ENCODE measurements at places on chromosomes 3 and 15.

DNA sequence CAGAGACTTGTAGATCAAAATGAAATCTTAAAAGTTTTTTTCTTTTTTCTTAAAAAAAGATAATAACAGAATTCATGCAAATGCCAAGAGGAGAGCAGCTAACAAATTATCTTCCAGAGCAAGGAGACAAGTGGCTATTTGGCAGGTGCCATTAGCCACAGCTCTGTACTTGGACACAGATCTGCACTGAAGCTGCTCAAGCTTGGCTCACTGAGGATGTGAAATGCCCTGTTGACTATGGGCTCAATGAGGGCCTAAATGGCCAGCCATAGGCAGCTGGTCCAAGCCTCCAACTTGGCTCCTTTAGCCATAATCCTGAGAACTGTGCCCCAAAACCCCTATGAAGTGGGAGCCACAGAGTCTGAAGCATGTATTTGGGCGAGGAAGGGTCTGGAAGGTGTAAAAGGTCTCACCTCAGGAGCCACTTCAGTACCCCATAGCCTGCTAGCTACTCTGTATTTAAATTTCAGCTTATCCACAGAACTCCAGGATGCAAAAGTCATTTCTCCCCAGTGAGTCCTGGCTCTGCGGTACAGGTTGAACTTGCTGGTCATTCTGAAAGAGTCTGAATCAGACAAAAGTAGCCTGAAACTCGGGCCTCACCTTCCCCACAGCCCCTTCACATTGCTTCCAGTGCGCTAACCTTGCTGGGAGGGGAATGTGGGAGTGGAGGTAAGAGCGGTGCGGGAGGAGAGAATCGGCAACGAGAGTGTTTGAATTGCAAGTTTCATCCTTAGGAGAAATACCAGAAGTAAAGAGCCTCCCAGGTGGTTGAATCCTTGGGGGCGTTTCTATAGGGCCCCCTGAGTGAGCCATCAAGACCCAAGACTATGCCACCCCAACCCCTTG, 48.0 kb downstream of the ZIC4 start:
- no peak for DNase-seq

GRCh38 chr3:156356537-156357363, 198.2 kb downstream of the SSR3 start:
- DNase-seq: no peak

DNA sequence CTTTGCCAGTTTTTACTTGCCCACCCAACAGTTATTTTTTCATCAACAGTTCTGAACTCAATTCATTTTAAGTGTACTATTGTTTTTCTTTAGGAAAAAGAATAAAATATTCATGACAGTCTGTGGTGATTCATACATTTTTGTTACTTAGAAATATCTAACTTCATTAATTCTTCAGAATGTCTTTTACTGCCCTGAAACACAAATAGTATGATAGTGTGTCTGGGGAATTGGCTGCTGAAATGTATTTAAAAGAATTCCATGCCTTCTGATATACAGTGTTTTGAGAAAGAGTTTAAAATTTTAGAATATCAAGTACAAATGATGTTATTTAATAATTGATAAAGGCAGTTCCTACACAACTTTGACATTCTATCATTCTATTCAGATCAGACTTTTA, 854.1 kb downstream of the NAALADL2 start:
- DNase-seq: no peak

DNA sequence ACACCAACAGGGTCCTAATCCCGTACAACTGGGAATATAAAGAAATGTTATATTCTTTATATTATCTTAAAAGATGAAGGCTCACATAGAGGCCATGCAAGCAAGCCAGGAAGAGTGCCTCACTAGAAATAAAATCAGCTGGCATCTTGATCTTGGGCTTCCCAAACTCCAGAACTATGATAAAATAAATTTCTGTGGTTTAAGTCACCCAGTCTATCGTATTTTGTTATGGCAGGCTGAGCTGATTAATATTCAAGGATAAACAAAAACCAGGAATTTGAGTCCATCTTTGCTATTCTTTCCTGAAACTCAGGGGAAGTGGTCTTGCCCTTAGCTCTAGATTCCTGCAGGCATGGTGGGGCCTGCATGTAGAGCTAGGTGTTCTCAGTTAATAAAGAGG, 42.7 kb downstream of the ATOSA start:
- no peak for DNase-seq

- DNase-seq: no peak
Measured at GRCh38 chr3:181690769-181691168, 21.0 kb upstream of the SOX2 start.

GRCh38 chr15:89362203-89363101, 27.8 kb upstream of the POLG start:
- peak; percentile 52 for DNase-seq

GRCh38 chr15:89130201-89130600, 41.9 kb downstream of the ABHD2 start:
- no peak for DNase-seq

DNA sequence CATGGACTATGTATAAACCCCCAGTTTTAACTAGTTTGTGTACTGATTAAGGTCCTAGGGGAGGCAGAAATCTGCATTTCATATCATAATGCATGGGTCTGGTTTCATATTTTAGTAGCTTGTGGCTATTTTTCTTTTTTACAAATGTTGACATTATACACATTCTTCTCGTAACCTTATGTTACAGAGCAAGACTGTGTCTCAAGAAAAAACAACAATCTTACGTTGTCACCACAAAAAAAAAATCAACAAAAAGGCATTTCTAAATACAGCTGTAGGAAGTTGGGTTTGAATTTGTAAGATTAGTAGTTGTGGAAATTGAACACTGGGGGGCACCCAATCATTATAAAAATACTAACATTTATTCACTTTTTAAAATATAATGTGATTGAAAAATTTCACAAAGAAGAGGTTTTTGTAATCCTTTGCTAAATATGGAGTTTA, 17.9 kb downstream of the SERP1 start:
- no peak for DNase-seq

DNA sequence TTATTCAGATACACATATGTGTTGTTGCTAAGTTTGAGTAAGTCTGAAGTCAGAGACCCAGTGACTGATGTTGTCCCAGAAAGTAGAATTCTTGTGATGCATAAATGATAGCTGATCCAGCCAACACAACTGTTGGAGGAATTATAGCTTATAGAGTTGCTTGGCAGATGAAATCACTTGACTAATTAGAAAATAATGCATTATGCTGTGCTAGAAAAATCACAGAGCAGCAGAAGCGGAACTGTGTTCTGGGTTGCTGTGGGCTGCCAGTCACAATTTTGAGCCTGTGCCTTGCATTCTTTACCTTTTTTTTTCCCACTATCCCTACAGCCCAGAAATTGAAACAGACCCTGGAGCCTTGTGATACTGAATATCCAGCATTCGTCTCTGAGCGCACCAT, 90.0 kb upstream of the LRTM1 start:
- DNase-seq: no peak

DNA sequence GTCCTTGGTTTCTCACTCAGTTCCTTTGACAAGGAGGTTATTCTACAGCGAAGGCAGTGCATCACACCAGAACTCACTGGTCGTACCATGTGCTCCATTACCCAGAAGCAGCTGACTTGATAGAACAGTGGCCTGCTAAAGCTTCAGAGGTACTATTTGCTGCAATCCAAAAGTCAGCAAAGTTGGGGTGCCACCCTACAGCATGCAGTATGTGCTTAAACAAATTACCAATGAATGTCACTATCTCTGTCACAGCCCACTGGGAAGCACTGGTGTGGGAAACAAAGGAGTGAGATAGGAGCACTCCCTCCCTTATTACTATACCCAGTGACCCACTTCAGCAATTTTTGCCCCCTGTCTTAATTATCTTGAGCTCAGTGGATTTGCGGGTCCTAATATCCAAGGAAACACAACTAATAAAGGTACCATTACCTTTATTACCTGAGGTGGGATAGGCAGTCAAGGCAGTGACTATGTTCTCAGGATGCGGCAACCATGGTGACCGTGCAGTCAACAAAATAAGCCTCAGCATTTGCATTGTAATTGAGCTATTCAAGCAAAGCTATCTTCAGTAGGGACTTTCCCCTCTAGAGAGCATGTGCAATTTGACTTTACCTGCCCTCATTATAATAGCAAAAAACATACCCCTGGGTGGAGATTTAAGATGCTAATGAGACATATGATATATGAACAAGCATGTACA, 199.4 kb downstream of the OCA2 start:
- DNase-seq: no peak

DNA sequence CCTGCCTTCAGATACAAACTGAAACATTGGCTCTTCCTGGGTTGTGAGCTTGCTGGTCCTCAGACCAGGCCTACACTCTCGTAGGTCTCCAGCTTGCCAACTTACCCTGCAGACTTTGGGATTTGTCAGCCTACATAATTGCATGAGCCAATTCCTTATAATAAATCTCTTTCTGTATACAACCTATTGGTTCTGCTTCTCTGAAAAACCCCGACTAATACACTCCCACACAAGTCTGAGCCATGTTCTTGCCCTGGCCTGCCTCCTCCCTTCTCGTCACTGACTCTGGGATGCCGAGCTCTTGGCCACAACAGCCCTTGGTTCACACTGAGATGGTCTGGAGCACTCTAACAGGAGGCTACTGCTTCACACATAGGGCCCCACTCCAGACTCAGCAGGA, 9.5 kb downstream of the CYP19A1 start:
- no peak for DNase-seq

DNA sequence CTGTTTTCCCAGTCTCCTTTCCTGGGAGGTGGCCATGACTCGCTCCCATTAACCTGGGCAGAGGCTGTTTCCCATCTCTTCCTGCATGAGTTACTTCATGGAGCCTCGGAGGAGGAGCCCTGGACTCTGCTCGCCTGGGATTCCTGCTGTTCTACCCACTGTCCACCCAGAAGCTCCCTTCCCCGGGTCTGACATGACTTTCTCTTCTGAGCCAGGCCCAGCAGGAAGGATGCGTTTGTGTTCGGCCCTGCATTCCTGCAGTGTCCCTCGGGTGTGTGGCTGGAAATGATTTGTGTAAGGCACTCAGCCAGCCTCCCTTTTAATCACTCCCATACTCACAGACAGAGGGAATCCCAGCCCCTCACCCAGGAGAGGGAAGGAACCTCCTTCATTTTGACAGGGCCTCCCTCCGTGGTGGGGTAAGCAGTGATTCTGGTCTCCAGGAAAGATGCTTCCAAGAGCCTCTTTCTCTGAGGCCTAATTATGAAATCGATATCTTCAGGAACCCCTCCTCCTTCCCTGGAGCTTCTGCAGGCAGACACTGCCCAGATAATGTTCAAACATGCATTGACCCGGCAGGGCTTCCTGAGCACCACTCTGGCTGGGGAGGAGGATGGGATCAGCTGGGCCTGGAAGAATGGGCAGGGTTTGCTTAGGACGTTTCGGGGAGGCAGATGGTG, 41.6 kb upstream of the DLG1 start:
- DNase-seq: no peak

Measured in SHP77 (cell line).